ENCODE measurements at places on chromosomes 6 and 20. TPM values are rescaled to one million over a fixed set of nuclear protein-coding genes. Genes with fewer than 3 reads are reported as not detected.

DNA sequence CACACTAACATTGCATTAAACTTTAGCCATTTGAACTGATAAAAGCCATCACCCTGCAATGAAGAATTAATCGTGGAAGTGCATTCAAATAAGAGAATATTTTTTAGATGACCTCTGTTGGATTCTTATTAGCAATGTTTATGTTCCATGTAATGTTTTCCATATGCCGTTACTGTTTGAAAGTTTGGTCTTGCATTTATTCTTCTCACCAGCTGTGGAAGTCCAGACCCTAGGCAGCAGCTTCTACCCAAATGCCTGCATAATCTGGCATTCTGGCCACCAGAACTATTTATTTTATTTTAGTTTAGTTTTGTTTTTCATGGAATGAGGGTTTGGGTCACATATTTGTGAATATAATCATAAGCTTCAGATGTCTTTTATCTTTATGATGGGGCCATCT, 140.4 kb downstream of the SAMD5 start:
- no peak for DNase-seq

The OSER1 gene
- 50.5 TPM for total RNA-seq

DNA sequence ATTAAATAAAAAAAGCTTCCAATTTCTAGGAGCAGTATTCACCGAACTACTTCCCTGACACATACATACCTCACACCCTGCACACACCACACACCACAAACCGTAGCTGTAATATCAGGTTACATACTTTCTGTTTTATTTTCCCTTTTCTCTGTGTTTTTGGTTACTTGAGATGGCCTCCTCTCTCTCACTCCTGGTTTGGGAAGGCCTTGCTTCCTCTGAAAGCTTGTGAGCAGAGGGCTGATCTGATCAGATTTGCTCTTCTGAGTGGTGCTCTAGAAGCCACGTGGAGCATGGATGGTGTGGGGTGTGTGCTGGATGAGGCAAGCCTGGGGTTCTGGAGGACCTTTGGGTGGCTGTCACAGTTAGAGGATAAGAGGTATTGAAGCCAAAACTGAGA, 20.9 kb downstream of the UTRN start:
- no peak for DNase-seq

The KIF6 gene
- 3.3 TPM for total RNA-seq

GRCh38 chr20:16222859-16223411, 350.3 kb downstream of the KIF16B start:
- no peak for DNase-seq

- no peak for DNase-seq
Measured at GRCh38 chr6:159952289-159953005, 16.4 kb upstream of the IGF2R start.

The FERMT1 gene
- total RNA-seq = 1.3 TPM

- DNase-seq = no peak
Measured at GRCh38 chr6:25585225-25585624, 66.8 kb upstream of the SCGN start.

The TXLNB gene
- not detected for total RNA-seq

- no peak for DNase-seq
Measured at GRCh38 chr20:53873230-53873604, 197.2 kb downstream of the BCAS1 start.

The ZBP1 gene
- total RNA-seq = not detected

GRCh38 chr20:2752567-2753460, 47.6 kb downstream of the CPXM1 start:
- peak; percentile 77 for DNase-seq

The TBC1D20 gene
- total RNA-seq = 31.8 TPM

- DNase-seq = no peak
Measured at GRCh38 chr20:24389686-24390085, 79.7 kb upstream of the SYNDIG1 start.

The EIF6 gene
- 172 TPM for total RNA-seq

DNA sequence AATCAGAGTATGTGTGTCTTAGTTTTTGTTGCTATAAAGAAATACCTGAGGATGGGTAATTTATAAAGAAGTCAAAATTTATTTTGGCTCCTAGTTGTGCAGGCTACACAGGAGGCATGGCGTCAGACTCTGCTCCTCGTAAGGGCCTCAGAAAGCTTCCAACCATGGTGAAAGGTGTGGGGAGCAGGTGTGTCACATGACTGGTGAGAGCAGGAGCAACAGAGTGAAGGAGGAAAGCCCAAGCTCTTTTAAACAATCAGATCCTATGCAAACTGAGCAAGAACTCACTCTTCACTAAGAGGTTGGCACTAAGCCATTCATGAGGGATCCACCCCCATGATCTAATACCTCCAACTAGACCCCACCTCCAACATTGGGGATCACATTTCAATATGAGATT, 1524.3 kb downstream of the HACE1 start:
- DNase-seq = peak; percentile 46

The NRN1 gene
- 46.1 TPM for total RNA-seq

GRCh38 chr6:71347119-71347518, 58.5 kb downstream of the OGFRL1 start:
- DNase-seq = no peak

The TRIM31 gene
- total RNA-seq = not detected

DNA sequence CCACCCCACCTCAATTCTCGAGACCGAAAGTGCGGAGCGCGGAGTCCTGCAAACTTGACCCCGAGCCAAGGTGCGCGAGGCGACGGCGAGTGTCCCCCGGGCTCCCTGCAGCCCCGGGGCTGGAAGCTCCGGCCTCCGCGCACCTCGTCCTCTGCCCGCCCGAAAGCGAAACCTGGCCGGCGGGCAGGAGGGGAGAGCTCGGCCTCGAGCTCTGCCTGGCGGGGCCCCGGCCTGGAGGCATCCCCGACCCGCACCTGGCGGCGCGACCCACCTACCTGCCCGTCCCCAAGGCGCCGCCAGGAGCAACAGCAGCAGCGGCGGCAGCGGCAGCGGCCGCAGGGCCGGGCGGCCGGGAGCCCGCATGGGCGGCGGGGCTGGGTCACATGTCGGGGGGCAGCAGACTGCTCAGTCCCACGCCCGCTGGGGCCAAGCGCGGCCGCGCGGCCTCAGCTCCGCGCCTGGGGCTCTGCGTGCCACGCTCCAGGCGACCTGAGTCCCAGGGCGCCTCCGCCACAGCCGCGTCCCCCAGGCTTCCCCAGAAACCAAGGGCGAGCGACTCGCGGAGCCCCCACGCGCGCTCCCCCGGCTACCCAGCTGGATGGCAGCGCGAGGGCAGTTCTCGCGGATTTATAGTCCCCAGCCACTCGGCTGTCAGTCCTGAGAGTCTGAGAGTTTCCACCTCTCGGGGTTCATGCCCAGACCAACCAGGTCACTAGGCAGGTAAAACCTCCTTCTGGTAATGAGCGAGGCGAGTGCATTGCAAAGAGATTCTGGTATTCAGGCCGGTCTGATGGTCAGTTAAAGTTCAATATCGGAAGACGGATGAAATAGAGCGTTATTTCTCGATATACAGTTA, at the start of gene IL20RA:
Gene IL20RA, minus strand, starts transcription at position 600 of the 856 bp plus-strand sequence. Its CDS starts 237 bp downstream, at position 363.
- no peak for DNase-seq

- DNase-seq = peak; percentile 72
Measured at GRCh38 chr6:135423649-135424128, 73.9 kb downstream of the AHI1 start.

- no peak for DNase-seq
Measured at GRCh38 chr6:5128351-5128750, 43.2 kb downstream of the PPP1R3G start.

GRCh38 chr6:39812853-39813533, 20.8 kb downstream of the DAAM2 start:
- no peak for DNase-seq

The EYA2 gene
- not detected for total RNA-seq

The C6orf132 gene
- total RNA-seq = 0.04 TPM

GRCh38 chr6:80254716-80255115, 148.2 kb downstream of the BCKDHB start:
- no peak for DNase-seq

DNA sequence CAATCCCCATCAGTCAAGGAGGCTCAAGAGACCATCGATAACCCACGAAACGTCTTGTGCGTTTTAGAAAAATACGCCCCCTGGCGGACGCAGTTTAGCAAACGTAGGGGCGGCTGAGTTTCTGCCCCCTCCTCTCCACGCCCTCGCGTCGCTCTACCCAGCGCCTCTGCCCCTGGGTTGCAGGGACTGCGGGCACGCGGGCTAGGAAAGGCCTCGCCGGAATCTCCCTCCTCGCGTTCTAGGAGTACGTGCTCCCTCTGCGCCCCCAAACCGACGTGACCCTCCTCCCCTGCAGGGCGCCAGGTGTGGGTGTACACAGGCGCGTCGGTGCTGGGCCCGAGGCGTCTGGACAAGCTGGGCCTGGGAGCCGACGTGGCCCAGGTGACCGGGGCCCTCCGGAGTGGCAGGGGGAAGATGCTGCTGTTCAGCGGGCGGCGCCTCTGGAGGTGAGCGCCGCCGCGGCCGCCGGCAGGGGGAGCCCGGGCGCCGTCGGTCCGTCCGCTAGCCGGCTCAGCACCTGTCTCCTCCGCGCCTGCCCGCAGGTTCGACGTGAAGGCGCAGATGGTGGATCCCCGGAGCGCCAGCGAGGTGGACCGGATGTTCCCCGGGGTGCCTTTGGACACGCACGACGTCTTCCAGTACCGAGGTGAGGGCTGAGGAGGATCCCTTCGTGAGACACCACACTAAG, 5.3 kb downstream of the MMP9 start:
- DNase-seq = peak; percentile 76

The GRIK2 gene
- total RNA-seq = 62.1 TPM

DNA sequence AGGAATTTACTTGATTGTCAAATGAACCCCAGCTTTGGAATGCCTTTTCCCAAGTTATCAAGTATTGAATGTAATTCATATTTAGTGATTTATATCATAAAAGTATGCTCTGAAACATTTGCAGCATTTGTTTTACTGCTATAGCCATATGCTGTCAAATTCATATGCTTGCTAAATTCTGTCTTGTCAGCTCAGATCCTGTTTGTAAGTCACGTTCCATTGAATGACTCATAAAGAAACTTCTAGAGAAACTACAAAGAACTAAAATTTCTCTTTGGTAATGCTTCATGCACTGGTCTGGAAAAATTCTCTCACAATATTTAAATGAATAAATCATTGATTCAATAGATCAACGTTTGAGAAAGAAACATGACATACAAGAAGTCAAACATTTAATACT, 445.9 kb downstream of the PHF3 start:
- no peak for DNase-seq

GRCh38 chr6:160429620-160429895, 81.4 kb downstream of the SLC22A3 start:
- no peak for DNase-seq

The CLDN20 gene
- total RNA-seq = not detected

DNA sequence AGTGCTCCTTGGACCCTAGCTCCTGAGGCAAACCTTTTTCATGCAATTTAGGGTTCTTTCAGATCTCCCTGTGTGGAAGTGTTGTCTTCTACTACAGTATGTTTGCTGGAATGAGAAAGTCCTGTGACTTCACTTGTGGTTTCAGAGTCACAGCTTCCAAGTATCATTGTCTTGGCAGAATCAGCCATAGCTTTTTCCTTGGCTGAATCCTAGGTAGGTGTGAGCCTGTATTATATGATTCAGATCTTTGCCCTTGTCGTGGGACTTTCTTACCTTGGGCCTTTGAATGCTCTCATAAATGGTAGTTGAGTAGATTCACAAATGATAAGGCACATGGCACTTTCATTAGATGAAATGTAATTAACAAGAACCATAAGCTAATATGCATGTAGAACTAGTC, 16.5 kb downstream of the CARMIL1 start:
- DNase-seq = no peak

The CALHM4 gene
- not detected for total RNA-seq

DNA sequence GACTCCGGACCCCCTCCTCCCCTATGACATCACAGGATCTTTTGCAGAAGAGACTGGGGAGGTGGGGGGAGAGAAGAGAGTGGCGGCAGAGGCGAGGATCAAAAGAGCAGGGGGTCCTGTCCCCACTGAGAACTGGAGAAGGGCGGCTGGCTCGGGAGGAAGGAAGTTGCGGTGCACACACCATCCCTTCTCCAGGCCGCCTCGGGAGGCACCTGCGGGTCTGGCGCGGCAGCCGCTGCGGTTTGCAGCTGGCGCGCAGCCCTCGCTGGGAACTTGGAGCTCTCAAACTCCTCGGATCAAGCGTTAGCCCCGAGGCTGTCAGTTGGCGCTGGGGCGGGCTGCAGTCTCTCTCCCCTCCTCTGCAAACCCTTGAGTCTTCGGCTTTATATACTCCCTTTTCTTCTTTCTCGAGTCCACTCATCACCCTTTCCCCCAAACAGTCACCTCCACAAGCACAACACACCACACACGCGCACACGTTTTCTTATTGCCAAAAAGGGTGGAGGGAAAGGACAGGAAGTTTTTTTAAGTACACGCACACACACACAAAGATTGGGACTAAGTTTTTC, 180.7 kb downstream of the TBXT start:
- no peak for DNase-seq

DNA sequence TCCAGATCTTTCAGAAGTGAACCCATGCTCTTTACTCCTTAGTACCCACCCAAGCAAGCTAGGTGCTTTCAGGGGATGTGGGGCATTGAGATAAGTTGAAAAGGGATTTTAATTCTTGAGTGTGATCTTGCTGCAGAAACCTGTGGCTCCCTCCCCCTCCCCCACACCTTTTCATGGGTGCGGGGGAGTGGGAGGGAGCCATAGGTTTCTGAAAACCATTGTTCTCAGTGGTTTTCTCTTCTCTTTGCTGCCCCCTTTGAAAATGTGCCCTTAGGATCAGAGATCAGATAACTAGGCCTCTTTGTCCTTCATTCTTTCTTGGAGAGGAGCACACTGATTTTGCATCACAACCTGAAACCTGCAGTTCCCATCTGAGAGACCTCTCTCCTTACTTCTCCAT, 2.4 kb downstream of the PCSK2 start:
- DNase-seq = no peak

DNA sequence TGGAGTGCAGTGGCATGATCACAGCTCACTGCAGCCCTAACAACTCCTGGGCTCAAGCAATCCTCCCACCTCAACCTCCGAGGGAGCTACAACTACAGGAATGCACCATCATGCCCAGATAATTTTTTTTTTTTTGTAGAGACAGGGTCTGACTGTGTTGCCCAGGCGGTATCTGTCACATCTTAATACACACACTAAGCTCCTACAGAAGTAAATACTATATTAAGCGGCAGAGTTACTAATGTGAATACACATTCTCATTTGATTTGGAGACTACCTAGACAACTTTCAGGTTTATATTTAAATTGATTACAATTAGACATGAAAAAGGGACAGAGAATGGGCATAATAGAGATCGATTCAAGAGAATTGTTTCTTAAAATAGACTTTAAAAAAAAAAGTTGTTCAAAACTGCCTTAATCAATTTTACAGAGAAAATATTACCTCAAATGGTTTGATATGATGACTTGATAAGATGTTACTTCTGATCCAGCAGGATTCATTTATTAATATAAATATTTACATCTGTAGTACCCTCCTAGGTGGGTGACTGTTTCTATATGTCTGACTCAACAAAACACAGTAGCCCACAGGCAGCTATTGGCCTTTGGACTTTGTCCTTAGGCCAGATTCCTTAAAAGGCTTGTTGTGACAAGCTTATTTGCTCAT, 7.1 kb upstream of the LOC128125822 start:
- DNase-seq = no peak
